ENCODE measurements at places on chromosomes 2 and 18.

GRCh38 chr18:28584731-28585130 lies 407.8 kb upstream of the CDH2 start:
- DNase-seq: no peak

DNA sequence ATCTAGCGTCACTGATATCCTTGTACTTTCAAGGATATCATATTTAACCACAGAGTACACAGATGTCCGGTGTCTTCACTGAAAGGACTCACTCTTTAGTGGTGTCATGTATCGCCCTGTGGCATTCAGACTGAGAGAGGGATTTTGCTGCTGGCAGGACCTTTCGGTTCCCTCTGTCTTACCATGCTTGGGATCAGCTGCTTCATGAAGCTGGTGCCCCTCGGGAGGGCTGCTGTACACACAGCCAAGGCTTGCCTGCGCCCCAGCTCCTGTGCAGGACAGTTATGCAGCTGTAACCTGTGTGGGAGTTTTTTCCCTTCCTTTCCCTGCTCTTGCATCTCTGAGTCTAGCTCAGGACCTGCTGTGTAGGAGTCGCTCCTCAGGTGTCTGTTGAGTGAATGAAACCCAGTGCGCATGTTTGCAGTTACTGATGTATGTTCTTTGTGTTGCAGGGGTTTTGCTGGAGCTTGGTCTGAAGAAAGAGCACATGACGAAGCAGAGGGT lies 64.4 kb downstream of the GREB1 start:
- DNase-seq: no peak

DNA sequence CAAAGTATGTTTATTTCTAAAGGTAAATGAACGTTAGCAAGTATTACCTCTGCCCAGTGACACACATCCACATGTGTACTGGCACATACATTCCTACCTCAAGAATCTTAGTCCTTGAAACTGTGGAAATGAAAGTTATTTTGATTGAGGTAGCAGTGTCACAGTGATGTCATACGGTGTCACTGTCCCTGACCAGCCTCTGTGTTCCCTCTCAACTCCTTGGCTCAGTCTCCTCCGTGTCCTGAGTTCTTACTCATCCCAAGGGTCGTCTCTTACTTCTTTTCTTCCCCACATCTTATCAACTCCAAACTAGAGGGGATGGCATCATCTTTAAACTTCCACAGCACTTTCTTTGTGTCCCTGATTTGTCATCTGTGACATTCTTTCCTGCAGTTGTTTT lies 3.3 kb downstream of the NCK2 start:
- no peak for DNase-seq

DNA sequence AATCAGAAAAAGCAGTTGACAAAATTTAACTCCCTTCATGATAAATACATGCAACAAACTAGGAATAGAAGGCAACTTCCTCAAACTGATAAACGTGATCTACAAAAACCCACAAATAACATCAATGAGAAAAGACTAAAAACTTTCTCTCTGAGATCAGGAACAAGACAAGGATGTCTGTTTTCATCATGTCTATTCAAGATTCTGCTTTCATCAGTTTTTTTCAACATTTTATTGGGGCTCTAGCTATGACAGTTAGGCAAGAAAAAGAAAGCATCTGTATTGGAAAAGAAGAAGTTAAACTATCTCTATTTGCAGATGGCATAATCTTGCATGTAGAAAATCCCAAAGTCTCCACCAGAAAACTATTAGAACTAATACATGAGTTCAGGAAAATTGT lies 12.3 kb upstream of the CHST10 start:
- DNase-seq: no peak

GRCh38 chr2:100560216-100560830 lies 2.5 kb upstream of the PDCL3 start:
- DNase-seq: no peak

DNA sequence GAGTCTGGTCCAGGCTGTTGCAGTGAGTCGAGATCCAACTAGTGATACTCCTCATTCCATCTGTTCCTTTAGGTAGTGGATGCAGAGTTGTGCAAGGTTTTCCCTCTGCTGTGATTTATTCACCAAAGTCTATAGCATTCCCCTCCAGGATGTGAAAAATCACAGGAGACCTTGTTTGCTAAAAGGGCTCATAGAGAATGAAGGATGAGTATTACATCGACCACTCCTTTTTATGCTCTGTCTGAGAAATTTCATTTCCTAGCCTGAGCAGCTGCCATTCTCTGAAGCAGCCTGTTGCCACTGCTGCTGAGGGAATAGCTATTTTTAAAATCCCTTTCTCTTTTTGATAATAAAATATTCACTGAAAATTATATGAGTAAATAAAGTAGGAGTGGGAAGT lies 134.1 kb upstream of the LRRTM1 start:
- no peak for DNase-seq

GRCh38 chr2:169275696-169276444 lies 86.5 kb downstream of the LRP2 start:
- DNase-seq: no peak

DNA sequence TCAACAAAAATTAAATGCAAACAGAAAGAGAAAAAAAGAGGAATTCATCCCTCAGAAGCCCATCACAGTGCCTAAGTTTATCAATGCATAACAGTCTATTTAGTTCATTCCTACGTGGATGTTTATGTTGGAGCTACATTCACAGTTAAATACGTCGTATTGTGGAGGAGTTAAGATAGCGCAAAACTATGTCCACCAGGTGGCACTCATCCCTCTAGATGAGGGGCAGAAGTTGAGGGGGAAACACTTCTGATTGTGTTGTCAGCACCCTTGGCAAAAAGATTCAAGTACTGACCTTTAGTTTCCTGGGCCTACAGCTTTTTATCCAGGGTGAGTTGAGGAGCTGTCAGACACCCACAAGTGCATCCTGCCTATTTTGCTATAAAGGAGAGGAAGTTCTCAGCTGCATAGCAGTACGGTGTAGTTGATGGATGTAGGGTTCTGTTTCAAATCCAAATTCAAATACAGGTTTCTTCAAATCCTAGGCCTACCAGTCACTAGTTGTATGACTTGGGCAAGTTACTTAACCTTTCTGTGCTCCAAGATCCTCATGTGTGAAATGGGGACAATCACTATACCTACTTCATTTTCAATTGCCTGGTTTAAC lies 26.8 kb upstream of the MYO1B start:
- peak; percentile 81 for DNase-seq

- no peak for DNase-seq
These were observed 61.1 kb upstream of the RAB12 start for GRCh38 chr18:8548186-8548585.

DNA sequence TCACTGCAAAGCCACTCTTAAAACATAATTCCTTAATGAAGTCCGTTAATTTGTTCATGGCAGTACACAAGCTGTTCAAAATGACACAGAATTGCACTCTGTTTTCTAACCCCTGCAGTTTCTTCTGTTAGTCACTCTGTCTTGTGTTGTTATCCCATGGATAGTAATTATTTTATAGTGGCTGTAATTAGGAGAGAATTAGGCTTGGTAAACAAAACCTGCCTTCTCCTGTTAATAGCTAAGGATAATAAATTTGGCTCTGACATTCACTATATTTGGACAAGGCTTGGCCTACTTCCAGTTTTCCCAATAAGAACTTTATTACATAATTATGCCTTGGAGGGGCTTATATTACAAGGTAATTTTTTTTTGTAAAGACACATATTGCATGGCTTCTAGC lies 330.3 kb upstream of the FIGN start:
- no peak for DNase-seq

- DNase-seq: no peak
These were observed 160.9 kb downstream of the DYSF start for GRCh38 chr2:71613953-71614925.

- no peak for DNase-seq
These were observed 1378.4 kb upstream of the PIK3C3 start for GRCh38 chr18:40576507-40577115.

DNA sequence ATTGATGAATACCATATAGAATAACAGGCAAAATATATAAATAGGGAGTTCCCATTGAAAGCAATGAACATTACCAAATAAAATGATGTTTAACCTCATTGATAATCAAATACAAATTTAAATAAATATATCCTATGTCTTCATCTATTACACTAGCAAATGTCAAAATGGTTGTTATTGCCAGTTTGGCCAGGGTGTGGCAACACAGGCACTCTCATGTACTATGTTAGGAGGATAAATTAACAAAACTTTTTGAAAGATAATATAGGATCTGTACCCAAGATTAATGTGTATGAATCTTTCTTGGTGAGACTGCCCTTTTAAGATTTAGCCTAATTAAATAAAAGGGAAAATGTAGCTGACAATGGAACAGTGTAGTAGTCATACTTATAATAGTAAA lies 659.3 kb downstream of the ERBB4 start:
- peak; percentile 6 for DNase-seq

GRCh38 chr2:127011796-127012195 lies 95.2 kb downstream of the BIN1 start:
- no peak for DNase-seq

DNA sequence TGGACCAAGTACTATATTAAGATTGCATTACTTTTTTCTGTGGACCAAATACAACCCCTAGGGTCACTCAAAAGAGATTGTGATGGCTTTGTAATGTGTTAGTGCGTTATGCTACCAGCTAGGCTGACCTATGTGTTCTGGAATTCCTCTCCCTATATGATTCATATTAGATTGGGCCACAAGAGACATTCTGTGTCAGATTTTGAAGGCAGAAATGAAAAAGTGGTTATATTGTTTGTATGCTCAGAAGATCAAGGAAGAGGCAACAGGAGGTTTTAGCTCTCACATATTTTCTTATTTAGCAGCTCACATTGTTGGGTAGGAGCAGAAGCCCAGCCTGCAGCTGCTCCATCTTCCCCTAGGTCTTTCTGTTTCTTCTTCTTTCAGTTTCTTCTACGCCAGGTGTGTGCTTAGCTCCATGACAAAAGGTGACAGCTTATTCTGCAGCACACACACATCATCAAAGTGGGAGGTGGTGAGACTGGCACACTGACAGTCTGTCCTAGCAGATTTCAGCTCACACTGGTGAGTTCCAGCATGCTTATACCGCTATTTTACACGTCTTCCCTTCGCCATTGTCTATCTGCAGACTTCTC lies 156.8 kb upstream of the UBE2E3 start:
- DNase-seq: no peak

DNA sequence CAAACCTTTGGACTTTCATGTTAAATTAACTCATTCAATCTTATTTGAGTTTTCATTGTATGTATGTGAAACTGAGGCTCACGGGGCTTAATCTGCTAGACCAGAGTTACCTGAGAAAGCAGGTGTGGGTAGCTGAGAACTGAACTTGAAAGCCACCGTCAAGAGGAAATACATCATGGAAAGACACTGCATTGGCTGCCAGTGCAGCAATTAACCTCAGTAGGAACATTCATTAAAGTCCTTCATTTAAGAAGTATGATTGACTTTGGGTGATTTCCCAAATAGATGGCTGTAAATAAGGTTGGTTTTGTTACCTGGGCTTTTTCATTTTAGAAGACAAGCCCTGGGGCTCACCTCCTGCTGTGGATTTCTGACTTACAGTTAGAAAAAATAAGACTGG lies 36.5 kb upstream of the MGAT5 start:
- no peak for DNase-seq

GRCh38 chr18:26290385-26290784 lies 64.1 kb downstream of the TAF4B start:
- DNase-seq: no peak

DNA sequence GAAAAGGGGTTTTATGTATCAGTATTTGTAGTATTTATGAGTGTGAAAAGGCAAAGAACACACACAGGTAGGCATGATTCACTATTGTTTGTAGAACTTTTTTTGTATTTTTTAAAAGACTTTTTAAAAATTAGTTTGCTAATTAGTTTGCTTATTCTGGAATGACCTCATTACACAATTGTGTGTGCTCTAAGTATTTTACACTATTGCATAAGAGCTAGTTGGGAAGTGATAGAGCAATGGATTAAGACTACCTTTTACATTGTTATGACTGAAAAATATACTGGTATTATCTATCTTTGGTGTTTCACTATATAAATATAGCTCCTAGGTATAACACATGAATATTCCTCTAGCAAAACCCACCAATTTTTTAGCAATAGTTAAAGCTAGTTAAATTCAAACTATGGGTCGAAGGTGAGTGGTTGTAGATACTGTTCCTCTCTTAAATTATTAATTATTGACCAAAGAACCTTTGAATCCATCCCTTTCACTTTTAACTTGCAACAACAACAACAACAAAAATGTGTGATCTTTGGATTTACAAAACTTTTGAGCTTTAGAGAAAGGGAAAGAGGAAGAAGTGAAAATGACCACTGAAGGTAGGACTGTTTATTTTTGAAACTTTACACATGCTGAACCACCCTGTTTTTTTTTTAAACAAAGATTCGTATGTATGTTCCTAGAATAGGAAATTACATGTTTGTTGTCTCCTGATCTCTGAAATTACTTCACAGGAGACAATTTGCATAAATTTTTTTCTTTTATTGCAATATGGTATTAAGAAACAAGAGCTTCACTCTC lies 18.7 kb downstream of the ITPRID2 start:
- DNase-seq: no peak

DNA sequence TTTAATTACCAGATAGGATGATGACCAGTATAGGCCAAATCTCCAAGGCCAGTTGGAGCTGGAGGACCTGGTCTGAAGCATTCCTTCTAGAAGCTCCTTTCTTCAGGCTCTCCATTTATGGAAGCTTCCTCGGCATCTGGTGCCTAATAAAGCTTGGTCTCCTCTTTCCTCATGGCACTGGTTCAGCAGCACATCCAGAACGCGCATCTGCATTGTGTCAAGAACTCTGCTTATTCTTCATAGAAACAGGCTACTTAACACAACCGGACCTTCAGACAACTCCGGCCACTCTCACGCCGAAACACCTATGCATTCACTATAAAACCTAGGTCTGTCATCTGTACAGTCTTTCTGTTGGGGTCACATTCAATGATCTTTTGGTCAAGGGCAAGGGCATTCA lies 99.8 kb downstream of the COL6A3 start:
- no peak for DNase-seq

DNA sequence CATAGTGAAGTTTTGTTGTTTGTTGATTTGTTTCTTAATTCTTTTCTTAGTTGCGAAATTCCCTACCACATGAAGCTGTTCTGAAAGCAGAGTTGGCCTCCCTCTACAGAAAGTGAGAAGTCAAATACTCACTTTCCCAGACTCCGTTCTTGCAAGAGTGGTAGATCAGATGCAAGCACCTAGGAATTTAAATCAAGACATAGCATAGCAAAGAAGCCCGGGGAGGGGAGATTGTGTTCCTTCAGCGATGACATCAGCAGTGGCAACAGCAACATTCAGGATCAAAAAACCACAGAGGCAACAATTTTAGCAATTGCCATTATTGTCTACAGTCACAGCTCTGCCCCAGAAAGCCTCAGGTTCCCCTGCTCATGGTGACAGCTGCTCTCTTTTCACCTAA lies 580.0 kb downstream of the RNF144A start:
- DNase-seq: no peak

All from HAP-1 (cell line).